ENCODE measurements at places on chromosomes 4 and X.

DNA sequence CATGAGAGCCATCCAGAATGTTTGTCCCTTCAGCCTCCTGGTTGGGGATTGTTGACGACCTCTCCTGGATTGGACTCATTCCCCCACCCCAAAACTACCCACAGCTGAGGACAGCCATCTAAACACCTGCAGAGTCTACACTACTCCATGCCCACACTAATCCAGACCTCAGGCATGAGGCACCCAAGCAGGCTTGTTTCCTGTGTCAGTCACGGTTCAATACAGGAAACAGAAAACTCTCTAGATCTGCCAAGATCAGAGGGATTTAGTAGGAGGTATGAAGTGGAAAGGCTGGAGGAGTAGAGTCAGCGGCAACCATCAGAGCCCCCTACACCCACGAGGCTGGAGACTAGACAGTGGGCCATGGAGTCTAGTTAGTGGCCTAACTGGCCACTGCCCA, 37.7 kb downstream of the HAND2 start:
- no peak for DNase-seq

GRCh38 chr4:147985376-147985775, 253.5 kb downstream of the ARHGAP10 start:
- no peak for DNase-seq

- no peak for DNase-seq
Observed at GRCh38 chr4:181761156-181761555, 482.0 kb upstream of the TENM3 start.

GRCh38 chrX:115697806-115698205, 136.8 kb downstream of the PLS3 start:
- DNase-seq: no peak

- no peak for DNase-seq
Observed at GRCh38 chr4:113901994-113902787, 77.3 kb downstream of the ARSJ start.

DNA sequence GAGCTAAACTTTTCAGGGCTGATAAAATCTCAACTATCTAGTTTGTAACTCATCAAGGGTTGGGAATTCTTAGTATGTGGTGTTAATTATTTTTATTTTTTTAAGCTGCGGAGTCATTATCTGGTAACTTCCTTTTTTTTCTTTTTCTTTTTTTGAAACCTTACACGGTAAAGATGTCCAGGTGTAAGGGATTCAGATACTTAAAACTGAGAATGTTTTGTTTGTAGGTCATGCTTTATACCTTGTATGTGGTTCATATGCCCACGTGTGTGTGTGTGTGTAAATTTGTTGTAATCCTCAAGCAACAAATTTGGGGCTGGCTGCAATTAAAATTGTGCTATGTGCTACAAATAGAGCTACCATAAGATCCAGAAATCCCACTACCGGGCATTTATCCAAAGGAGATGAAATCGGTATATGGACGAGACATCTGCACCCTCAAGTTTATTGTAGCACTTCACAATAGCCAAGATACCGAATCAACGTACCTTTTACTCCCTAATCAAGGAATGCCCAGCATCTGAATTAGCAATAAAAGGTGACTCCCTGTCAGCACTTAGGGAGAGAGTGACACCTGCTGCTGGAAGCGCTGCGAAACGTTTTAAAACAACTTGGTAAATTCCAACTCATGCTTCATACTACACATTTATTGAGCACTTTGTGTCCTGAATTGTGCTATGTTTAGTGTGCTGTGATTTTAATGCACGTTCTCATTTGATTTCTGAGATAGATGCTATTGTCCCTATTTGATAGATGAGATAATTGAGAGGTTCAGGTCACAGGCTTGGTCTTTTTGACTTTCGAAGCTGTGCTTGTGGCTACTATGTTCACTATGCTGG, 16.1 kb downstream of the MSMO1 start:
- no peak for DNase-seq

DNA sequence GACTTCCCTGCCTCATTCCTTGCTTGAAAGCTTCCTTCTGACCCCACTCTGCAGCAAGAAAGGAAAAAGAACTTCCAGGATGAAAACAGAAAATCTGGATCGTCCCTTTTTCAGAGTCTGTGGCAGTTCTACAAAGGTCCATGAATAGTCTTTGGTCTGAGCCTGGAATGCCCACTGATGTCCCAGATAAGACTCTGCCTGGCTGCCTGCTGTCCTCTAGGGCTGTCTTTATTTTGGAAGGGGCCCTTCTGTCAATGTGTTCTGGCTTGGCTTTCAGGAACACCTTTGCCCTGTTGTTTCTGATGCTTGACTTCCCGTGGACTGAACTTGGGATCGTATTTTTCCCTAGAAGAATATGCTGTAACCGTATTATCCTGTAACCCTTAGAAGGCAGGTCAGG, 114.7 kb upstream of the LNX1 start:
- no peak for DNase-seq

DNA sequence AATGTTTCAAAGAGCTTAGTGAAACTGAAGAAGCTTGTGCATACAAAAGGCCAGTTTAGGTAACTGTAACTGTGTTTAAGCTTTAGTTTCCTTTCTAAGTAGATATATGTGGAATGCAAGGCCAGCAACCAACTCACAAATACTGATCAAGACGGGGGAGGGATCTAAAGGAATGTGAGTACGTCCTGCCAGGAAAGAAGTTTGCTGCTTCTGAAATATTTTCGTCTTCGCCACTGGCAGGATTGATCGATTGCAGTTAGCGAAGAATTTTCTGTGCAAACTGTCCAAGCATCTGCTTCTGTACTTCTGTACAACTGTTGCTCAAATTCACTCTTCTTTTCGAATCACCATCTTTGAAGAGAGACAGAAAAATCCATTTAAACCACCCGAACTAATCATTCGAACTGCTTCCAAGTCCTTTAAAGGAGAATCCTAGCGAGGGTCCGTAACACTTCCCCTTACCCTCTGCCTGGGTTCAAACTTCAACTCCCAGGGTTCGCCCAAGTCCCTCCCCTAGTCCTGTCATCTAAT, 373 bp upstream of the INTS6L start:
- peak; percentile 21 for DNase-seq

DNA sequence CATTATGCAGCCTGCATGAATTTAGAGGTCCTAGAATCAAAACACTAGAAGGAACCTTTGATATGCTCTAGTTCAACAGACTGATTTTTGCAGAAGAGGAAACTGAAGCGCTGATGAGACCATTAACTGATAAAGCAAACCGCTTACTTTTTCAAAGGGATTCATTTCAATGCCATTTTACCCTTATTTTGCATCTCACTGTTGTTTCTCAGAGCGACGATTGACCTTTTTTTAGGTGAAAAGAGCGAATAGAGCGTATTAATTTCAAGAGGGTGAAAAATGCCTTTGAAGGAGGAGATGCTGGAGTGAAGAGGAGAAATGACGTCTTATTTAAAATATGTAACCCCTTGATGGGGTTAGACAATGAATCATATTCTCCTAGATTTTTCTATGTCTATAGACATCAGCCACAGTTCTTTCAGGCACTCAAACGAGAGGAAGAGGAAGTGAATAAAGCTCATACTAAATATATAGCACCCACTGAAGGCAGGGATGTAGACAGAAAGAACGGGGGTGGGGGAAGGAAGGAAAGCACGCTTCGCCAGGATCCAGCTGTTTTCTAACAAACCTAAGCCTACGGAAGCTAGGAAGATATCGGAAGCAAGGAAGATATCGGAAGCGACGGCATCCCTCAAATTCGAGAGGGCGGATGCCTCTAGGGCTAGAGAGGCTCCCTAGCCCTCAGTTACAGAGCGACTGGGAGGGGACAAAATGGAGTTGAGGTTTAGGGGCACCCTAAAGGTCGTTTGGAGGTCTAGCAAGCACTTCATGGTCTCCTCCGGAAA, 848 bp downstream of the ACSL4 start:
- peak; percentile 17 for DNase-seq

GRCh38 chr4:37802068-37802666, 24.3 kb upstream of the PGM2 start:
- DNase-seq: peak; percentile 52

DNA sequence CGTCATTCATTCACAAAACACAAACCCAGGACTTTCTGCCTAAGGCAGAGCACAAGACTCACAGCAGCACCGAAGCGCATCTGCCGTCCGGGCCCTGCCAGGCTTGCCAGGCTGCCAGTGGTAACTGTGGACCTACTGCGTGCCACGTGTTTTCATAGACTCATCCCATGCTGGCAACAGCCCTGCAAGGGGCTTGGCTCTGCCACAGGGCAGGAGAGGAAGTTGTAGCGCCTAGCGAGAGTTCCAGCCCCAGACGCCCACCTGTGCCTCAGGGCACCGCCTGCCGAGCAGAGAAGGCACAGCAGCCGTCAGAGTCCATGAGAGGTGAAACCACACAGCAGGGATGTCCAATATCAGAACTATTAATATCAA, 18.9 kb upstream of the MRFAP1 start:
- no peak for DNase-seq

GRCh38 chr4:125741825-125742452, 427.2 kb downstream of the FAT4 start:
- peak; percentile 51 for DNase-seq

DNA sequence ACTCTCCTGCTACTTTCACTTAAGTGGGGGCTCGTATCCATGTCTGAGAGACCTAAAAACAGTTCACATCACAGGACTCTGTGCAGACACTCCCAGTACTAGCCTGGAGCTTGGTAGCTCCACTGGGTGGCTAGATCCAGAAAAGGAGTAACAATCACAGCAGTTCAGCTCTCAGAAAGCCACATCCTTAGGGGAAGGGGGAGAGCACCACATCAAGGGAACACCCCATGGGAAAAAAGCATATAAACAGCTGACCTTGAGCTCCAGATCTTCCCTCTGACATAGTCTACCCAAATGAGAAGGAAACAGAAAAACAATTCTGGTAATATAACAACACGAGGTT, 175.8 kb downstream of the FAM13A start:
- DNase-seq: no peak

DNA sequence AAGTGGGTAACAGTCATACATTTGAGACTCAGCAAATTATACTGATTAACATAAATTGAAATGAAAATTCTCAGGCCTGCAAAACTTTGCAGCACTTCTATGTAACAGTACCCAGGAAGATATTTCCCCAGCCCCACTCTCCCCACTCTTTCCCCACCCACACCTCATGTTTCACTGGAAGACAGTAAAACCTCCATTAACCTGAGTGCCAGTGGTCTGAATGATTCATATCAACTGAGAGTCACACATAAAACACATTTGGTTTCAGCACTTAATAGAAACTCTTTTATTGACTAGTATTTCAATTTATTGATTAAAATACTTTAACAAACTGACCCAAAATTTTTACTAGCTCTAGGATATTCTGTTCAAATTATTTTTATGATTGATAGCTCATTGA, 6.9 kb downstream of the CXCL6 start:
- DNase-seq: no peak

Measured in AG08396 (cell line).